ENCODE measurements at places on chromosomes 11 and 22.

GRCh38 chr11:34395916-34396550, 38.2 kb upstream of the ABTB2 start:
- DNase-seq: no peak

DNA sequence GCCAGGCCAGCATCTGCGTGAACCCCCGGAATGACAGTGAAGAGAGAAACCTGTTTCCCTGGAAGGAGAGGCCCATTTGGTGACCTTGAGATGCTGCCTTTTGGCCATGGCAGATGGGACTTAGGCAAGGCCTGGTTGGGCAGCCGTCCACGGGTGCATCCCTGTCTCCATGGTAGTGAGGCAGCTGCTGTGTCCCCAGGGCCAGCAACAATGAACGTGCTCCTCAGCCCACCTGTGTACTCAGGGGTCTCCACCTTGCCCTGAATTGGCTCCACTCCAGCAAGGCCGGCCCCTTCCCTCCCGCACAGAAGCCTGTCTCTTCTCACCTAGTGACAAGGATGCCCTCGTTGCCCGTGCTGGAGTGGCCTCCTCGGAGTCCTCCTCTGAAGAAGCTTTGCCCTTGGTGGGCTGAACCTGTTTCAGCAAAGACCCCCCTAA, 441.1 kb downstream of the TBC1D22A start:
- no peak for DNase-seq

- no peak for DNase-seq
Measured at GRCh38 chr11:2667940-2668339, 31.9 kb downstream of the KCNQ1OT1 start.

DNA sequence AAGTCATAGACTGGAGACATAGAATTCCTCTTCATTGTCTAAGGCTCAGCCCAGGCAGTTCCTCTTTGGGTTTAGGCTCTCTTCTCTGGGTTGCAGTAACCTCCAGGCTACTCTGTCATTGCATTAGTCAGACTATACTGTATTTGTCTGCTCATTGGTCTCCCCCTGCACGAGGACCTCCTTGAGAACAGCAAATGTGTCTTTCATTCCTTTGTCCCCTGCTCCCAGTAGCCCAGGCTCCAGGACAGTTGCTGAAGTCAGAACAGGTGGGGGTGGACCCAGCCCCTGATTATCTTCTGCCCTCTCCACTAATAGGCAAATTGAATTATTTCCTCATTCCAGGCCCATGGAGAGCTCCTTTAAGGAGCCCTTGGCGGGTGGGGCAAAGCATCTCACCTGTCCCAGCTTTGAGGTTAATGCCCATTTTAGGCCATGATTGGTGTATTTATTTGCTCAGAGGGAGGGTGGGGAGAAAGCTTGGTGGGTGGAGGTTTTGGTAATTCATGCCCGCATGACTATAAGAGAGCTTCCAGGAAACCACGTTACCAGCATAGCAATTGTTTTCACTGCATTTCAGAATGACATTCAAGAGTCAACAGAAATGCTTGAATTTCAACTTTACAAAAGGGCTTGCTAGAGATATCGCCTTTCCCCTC, 40.9 kb downstream of the NAV2 start:
- DNase-seq: no peak

DNA sequence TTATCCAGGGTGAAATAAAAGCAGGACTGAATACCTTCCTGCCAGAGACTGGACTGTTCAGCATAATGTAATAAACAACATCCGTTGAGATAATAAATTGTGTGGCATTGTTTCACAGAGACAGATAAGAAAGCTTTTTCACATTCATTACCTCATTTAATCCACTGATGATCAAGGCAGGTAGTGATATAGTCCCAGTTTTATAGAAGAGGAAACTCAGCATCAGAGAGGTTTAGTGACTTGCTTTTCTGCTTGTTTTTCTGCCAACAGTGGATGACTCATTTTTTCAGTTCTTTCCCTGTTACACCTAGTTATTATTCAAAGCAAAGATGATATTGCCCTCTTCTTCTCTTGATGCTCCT, 4.0 kb downstream of the MYO18B start:
- DNase-seq: no peak

- no peak for DNase-seq
Measured at GRCh38 chr11:6201481-6201880, 2.5 kb downstream of the OR52W1 start.

DNA sequence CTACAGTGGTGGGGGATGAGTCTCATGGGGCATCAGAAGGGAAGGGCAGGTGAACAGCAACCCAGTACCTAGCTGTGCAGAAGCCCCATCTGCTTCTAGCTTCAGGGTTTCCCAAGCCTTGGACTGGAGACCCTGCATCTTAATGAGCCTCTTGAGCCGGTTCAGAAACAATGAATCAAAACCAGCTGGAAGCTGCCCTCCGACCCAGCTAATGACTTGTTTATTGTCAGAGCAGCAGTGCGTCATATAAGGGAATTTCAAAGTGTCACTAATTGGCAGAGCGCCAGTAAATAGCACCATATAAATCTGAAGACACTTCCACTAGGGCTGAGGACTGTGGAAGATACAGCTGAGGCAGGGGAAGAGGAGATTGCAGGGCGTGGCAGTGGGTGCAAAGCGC, 57.5 kb downstream of the RPUSD4 start:
- no peak for DNase-seq

DNA sequence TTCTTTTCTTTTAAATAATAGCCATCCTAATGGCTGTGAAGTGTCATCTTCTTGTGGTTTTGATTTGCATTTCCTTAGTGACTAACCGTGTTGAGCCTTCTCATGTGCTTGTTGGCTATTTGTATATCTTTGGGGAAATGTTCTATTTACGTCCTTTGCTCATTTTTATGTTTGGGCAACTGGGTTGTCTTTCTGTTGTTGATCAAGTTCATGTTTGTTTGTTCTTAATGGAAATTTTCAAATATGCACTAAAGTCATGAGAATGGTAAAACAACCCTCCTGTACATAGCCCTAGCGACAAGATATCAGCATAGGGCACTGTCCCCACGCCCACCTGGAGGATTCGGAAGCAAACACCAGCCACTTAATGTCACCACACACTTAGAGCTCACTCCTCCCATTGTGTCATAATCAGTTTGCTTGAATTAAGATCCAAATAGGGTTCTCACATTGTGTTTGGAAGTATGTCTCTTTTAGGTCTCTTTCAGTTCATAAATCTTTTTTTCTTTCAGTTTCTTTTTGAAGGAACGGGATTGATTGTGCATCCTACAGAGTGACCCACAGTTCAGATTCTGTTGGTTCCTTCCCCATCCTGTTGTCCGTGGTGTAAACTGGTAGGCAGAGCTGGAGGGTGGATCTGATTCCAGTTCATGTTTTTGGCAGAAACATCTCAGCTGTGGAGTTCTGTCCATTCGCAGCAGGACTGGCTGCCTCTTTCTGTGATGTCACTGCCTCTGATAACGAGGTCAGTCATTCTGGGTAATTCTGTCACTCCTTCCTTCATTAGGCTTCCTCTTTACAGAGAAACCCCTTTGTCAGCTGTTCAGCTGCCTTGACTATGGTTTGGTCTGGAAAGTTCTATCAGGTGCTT, 26.4 kb upstream of the ADORA2A start:
- DNase-seq: no peak
